ENCODE measurements at places on chromosomes 1 and 21. TPM values are rescaled to one million over a fixed set of nuclear protein-coding genes. Genes with fewer than 3 reads are reported as not detected.

Gene PLPP3
- 18.6 TPM for total RNA-seq

- no peak for DNase-seq
Observed at GRCh38 chr1:173779936-173780335, 44.5 kb upstream of the DARS2 start.

DNA sequence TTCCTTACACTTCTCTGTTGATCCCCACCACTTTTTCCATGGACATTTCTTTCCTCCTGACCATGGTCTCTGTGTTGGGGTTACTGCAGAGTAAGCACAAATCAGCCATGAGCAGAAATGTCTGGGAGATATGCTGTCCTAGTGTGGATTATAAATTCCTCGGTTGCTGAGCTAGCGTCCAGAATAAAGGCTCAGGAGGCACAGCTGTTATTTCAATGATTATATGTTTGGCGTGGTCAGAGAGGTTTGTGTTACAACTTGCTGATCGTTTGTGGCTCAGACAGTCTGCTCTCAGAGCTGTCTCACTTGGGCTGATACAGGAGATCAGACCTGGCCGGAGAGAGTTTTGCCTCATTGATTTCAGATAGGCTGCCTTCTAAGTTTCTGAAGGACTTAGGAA, 37.5 kb upstream of the LAMC2 start:
- no peak for DNase-seq

DNA sequence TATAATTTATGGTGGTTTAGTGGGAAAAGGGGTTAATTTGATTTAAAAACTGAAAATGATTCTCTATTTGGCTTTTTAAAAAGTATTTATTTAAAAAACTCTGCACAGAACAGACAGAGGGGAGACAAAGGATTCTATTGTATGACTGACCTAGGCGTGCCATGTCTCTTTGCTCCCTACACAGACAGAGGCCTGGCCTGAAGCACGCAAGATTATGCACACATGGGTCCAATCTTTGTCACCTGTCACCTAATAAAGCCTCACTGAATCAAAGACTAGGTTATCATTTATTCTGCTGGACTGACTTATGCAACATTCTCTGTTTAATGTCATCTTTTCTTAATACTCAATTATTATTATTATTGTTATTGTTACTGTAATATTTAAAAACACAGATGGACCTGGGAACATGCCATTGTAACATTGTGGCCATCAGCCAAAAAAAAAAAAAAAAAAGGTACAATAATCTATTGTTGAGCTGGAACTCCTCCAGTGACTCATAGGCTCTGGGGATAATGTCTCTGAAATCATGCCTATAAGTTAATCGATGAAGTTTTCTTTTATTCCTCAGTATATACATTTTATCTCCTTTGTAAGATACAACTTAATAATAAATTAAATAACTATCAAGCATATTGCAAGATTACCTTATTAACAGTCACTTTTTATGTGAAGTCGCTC, 112.1 kb downstream of the RUNX1 start:
- no peak for DNase-seq

DNA sequence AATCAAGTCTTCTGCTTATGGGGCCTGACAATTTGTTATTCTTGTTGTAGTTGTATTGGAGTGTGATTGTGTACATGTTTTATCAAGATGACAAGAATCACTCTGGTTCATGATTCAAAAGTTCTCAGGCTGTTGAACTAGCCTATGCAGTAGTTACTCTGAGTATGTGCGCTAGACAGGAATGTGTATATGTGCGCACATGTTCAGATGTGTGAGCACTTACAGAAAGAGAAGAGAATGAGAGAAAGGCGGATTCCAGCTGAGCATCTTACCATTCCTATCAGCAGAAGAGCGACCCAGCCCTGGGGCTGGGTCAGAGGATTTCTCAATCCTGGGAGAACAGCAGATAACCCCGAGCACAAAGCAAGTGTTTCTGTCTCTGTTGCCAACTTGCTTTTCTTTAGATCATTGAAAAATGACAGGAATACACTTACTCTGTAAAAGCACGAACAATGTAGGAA, 110.8 kb upstream of the HOOK1 start:
- DNase-seq = no peak

DNA sequence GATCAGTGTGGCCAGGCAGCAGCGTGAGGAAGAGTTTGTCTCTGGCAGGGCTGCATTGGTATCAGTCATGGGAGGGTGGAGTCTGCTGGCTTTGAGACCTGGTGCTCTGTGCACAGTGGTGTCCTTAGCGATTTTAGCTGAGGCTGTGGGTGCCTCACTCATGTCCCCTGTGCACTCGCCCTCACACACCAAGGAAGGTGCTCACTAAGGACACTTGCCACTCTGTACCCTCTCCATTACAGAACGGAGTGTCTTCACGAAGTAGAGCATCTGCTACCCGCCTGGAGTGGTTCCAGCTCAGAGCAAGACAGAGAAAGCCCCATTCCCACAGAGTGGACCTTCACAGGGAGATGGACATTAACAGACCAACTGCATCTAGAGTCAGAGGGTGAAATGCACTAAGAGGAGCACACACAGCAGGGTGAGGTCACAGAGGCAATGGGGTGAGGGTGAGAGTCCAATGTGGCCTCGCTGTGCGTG, 117.9 kb downstream of the MATN1 start:
- no peak for DNase-seq
